ENCODE measurements at places on chromosomes 4 and X.

- no peak for DNase-seq
Observed at GRCh38 chrX:70132877-70133302, 357 bp upstream of the IGBP1 start.

- DNase-seq: no peak
Observed at GRCh38 chrX:1419545-1420355, 27.8 kb upstream of the SLC25A6 start.

DNA sequence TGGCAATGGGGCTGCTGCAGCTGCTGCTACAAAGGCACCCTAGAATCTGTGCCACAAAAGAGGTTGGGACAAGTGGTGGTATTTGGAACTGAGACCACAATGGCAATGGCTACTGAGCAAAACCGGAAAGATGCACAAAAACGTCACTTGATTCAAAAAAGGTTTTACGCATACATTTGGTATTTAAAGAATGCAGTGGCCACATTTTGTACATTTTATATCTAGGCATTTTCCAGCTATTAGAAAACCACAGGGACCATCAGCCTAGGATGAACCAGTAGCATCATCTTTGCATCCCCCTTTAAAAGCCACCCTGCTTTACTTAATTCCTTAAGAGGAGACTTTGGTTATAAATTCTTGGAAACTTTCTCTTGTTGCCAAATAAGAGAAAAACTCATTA is 104.8 kb upstream of the CXCL13 start:
- DNase-seq: no peak

DNA sequence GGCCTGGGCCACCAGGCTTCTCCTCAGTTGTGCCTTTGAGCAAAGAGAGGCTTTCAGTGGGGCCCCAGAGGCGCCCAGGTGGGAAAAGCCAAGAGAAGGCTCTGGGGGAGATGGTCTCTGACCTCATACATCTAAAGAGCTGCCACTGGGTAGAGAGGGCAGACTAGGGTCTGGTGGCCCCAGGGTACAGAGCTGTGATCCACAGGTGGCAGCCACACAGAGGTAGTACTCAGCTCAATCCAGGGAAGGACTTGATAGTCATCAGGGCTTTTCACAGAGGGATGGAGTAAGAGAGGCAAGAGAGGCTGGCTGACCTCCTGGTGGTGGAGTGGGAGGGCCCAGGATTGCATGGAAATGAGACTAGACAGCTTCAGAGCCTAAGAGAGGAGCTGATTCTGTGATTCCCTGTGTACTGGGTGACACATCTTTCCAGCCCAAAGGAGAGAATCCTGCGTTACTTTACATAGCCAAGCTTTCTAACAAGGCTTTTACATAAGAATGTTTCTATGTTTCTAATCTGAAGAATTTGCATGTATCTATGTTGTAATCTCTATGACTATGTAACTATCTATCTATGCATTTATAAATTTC is 53.2 kb upstream of the PJA1 start:
- no peak for DNase-seq
